ENCODE measurements at places on chromosomes 3 and 15. TPM values are rescaled to one million over a fixed set of nuclear protein-coding genes. Genes with fewer than 3 reads are reported as not detected.

The VIPR1 gene
- polyA plus RNA-seq = 52.9 TPM

The CCR8 gene
- polyA plus RNA-seq = 0.06 TPM

The MESP2 gene
- polyA plus RNA-seq = 0.71 TPM

The GMNC gene
- 0.07 TPM for polyA plus RNA-seq

The BCL2A1 gene
- 61.9 TPM for polyA plus RNA-seq

The LSAMP gene
- 1.6 TPM for polyA plus RNA-seq

The TGM4 gene
- not detected for polyA plus RNA-seq

The FANCD2OS gene
- polyA plus RNA-seq = not detected

The SPSB4 gene
- polyA plus RNA-seq = 0.25 TPM

The POC1A gene
- polyA plus RNA-seq = 4.1 TPM

The LRIG1 gene
- polyA plus RNA-seq = 21.9 TPM

The RBP2 gene
- 0.33 TPM for polyA plus RNA-seq

The PTX3 gene
- polyA plus RNA-seq = 6.4 TPM

The PLSCR2 gene
- polyA plus RNA-seq = 0.03 TPM

The CYP8B1 gene
- not detected for polyA plus RNA-seq

The IQCF5 gene
- not detected for polyA plus RNA-seq

The EFHB gene
- 1.4 TPM for polyA plus RNA-seq

The LRRK1 gene
- polyA plus RNA-seq = 7.5 TPM

The RETNLB gene
- polyA plus RNA-seq = not detected

The CRYGS gene
- 5.8 TPM for polyA plus RNA-seq

The MKRN3 gene
- polyA plus RNA-seq = 0.30 TPM

The CCDC39 gene
- 1.9 TPM for polyA plus RNA-seq

The SHC4 gene
- polyA plus RNA-seq = 0.20 TPM

The CFAP100 gene
- polyA plus RNA-seq = 12.5 TPM

The USP8 gene
- 14.0 TPM for polyA plus RNA-seq

The GOLGA6B gene
- not detected for polyA plus RNA-seq

The COL6A5 gene
- polyA plus RNA-seq = 1.5 TPM

The TUSC2 gene
- 54.5 TPM for polyA plus RNA-seq

The SLMAP gene
- 22.0 TPM for polyA plus RNA-seq

The C3orf49 gene
- not detected for polyA plus RNA-seq

The TMCC1 gene
- polyA plus RNA-seq = 11.8 TPM

The RLBP1 gene
- polyA plus RNA-seq = not detected

The IL17RD gene
- polyA plus RNA-seq = 0.22 TPM

The LRRC31 gene
- 1.0 TPM for polyA plus RNA-seq

The BOC gene
- polyA plus RNA-seq = 2.9 TPM

The CACNA2D2 gene
- 28.2 TPM for polyA plus RNA-seq

The SLC27A2 gene
- polyA plus RNA-seq = 3.5 TPM

The CADPS gene
- polyA plus RNA-seq = 0.33 TPM

The ACP3 gene
- polyA plus RNA-seq = 3.5 TPM

The HRG gene
- not detected for polyA plus RNA-seq
